Vein endothelial cell (primary cell): ENCODE measurements at places on chromosomes 7 and 10. TPM values are rescaled to one million over a fixed set of nuclear protein-coding genes. Genes with fewer than 3 reads are reported as not detected.

Gene TMEM140
- 24.9 and 28.7 TPM in 2 replicates for total RNA-seq

Gene LAMB4
- 0.48 and 1.3 TPM in 2 replicates for total RNA-seq

Gene BAG3
- 25.5 and 26.0 TPM in 2 replicates for total RNA-seq

Gene SLC18A3
- total RNA-seq, result not detected in 2 replicates

Gene ACTR3C
- total RNA-seq, result 0.67 and 2.0 TPM in 2 replicates

Gene ZNF467
- total RNA-seq, result 2.7 and 9.5 TPM in 2 replicates
